Amniotic stem cell (primary cell): ENCODE measurements at places on chromosomes 4 and X.

GRCh38 chr4:6480534-6481088 is 8.2 kb upstream of the PPP2R2C start:
- no peak for DNase-seq

- no peak for DNase-seq
Observed at GRCh38 chr4:184103527-184104264, 114.0 kb downstream of the ENPP6 start.

DNA sequence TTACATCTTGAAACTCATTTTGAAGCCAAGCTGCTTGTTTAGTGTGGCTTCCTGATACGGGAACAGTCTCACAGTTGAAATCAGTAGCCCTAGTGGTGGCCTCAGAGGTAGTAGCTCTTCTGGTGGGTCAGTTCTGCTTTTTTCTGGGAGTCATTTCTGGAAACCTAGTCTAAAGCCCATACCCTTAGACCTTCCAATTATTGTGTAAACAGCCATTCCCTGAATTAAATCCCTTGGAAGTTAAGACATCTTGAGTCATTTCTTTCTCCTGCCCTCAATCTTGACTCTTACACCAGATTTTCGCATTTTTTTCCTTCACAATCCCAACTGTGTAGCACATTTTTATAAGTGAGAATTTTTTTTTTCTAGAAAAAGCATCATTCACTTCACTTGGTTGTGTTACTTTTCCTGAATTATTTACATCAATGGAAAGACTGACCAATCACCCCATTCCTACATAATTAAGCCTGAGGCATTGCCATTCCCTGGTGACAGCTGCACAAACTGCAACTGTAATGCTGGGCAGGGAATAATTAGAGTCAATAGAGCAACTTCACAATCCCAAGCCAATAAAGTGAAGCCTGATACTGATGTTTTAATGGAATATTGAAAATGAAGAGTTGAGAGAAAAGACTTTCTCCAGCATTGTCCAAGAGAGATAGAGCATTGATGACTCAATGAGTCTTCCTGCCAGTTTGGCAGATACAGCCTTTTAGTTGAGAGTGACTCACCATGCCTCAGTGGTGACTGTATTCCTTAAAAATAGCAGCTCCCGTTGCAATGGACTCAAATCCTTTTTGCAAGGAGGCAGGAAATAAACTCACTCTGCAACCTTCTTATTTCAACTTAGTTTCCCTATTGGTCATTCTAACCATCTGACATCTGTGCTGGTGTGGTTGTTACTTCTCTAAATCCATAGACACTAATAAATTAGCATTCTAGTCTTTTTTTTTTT is 13.0 kb upstream of the SEPSECS start:
- DNase-seq, result peak; percentile 96

DNA sequence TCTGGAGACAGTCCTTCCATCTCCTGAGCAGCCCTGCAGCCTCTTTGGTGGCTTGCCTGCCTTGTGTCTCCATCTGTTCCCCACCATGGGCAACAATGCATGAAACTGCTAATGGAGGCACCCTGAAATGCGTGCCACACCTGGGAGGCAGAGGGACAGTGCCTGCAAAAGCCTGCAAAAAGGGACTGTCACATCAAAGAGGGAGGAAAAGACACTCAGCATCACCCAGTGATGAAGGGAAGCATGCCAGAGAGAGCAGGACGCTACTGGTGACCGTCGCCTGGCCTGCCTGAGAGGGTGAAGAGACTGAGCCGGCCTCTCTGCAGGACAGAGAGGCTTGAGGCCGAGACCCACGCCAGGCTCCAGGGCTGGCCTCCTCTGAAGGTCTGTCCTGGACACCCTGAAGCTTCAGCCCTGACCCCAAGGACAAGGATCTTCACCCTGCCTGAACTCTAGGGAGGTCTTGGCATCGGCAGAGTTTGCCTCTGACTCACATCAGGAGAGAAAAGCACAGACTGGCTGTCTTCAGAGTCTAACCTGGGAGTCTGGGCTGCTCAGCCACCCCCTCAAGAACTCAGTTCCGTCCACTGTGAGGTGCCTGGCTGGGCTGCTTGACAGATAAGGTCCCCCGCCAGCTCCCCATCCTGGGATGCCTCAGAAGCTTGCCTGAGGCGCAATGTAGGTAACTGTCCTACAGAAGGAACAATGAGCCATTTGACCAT is 8.1 kb downstream of the ACSL1 start:
- DNase-seq, result no peak

GRCh38 chrX:125953814-125954213 is 212.3 kb downstream of the DCAF12L2 start:
- DNase-seq, result no peak

DNA sequence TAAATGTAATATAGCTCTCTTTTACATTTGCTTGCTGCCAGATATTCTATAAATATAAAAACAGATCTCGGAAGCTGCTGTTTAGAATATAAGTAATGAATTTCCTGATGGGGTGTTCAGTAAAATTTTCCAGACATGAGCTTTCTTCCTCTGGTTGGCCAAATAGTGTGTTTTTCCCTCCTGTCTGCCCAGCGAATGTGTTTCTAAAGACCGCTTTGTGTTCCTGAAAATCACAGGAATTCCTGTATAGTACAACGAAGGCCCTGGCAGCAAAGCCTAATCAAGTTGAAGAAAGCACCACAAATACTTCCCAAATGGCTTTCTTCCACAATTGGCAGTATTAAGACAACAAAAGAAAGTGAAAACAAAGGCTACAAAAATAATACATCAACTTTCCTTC is 494.1 kb downstream of the INPP4B start:
- no peak for DNase-seq

DNA sequence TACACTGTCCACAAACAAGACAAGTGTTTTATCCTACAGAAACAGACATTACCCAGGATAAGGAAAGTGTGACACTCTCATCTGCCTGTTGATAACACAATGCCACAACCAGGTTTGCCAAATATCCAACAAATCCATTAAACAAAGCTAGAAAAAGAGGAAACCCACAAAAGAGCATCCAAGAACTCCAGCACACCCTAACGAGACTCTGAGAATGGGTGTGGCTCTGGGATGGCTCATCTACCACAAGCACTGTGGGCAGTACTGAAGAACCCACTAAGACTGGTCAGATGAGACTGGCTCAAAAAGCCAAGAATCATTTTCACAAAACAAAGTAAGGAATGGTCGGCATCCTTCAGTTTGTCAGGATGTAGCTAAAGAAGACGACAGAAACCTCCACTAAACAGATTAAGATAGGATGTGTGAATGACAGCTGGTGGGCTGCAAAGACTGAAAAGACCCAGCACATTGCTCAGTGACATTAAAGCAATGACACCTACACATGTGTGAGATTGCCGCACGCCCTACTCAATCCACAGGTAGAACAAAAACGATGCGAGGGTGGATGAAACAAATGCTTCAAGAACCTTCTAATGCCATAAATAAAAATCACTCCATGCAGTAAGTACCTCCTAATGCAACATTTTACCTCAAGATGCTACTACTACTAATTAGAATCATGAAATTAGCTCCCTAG is 14.7 kb downstream of the ATP8A1 start:
- DNase-seq, result no peak

DNA sequence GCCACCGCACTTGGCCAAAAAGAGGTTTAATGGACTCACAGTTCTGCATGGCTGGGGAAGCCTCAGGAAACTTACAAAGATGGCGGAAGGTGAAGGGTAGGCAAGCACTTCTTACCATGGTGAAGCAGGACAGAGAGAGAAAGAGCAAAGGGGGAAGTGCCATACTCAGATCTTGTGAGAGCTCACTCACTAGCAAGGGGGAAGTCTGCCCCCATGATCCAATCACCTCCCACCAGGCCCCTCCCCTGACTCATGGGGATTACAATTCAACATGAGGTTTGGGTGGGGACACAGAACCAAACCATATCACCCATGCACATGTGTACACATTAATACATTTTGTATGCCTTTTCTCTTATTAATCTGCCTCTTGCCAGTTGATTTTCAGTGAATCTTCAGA is 77.2 kb upstream of the HSD17B10 start:
- no peak for DNase-seq

DNA sequence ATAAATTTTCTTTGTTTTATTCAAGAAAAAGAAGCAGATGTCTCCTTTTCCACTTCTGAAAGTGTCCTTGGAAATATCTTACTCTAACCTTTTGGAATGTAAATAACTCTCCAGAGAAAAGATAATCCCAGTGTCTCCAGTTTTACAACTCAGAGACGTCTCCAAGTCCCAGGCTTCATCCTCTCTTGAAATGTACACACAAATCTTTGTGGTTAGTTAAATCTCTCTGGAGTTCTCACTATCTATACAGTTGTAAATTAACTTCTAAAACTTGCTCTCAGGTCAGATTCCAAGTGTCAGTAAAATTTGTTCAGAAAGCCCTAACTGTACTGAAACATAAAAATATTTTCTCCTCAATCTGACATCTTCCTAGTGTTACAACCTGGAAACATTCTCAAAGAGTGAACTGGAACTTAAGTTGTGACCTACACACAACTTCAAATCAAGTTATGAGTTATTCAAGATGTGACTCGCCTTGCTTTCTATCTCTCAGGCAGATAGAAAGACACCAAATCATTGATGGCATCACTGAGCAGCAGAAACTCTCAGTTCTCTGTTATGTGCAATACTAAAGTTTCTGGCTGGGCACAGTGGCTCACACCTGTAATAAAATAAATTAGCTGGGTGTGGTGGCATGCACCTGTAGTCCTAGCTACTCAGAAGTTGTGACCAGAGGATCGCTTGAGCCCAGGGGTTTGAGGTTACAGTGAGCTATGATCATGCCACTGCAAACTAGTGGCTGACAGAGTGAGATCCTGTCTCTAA is 284.2 kb downstream of the RCHY1 start:
- no peak for DNase-seq

GRCh38 chr4:181982856-181983255 is 260.3 kb upstream of the TENM3 start:
- DNase-seq, result no peak

GRCh38 chrX:132480581-132481203 is 8.1 kb downstream of the MBNL3 start:
- no peak for DNase-seq

DNA sequence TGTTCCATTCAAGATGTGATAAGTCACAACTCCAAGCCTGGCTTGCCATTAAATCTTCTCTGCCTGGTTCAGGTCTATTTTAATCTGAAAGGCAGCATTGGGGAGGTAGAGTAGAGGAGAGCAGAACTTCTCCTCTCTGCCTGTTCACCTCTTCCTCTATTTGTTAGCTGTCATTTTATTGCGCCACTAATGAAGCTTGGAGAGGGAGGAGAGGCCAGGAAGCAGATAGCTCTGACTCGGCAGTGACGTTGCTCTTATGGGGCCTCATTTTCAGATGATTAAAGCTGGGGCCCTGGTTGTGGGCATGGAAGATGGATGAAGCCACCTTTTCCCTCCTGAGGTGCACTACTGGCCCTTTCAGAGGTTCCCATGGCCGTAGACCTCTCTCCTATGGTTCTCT is 207.3 kb downstream of the MID1IP1 start:
- DNase-seq, result no peak

DNA sequence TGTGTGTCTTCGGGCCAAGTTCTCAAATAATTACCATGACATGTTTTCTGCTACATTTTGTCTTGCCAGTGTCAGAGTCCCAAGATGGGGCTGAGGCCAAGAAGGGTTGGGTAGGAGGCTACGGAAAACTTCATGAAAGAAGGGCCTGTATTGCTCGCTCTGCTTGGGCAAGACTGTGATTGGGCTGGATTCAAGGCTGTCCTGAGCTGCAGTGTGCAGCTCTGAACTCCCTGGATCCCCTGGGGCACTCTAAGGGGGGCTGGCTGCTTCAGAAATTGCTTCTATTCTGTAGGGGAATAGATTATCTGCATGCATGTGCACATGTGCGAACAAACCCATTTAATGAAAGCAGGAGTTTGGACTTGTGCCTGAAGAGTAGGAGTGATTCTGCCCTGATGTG is 13.6 kb downstream of the TSPAN6 start:
- no peak for DNase-seq

- DNase-seq, result no peak
Observed at GRCh38 chr4:38364383-38364963, 299.5 kb upstream of the KLF3 start.

GRCh38 chr4:70192895-70193294 is 2.6 kb upstream of the ODAM start:
- no peak for DNase-seq

DNA sequence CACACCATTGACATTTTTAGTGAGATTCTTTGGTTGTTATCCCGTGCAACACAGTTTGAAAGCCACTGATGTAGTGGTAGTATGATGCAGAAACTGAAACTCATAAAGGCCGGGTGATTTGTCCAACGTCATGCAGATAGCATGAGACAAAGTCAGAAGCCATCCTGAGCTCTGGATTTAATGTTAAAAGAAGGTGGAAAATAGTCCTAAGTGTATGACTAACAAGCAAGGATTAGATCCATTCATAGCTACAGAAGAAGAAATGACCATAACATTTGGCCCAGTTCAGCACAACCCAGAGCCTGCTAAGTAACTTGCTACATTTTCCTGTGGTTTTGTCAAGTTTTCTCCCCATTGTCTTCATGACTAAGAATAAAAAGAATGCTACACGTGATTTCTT is 142.4 kb downstream of the AMELX start:
- peak; percentile 26 for DNase-seq

GRCh38 chrX:83934220-83934619 is 73.3 kb downstream of the CYLC1 start:
- no peak for DNase-seq
